ENCODE measurements at places on chromosomes 2 and 18.

GRCh38 chr2:232488097-232488711 is 570 bp upstream of the ECEL1 start:
- DNase-seq = no peak

- DNase-seq = no peak
Measured at GRCh38 chr2:164896226-164896625, 54.6 kb upstream of the COBLL1 start.

DNA sequence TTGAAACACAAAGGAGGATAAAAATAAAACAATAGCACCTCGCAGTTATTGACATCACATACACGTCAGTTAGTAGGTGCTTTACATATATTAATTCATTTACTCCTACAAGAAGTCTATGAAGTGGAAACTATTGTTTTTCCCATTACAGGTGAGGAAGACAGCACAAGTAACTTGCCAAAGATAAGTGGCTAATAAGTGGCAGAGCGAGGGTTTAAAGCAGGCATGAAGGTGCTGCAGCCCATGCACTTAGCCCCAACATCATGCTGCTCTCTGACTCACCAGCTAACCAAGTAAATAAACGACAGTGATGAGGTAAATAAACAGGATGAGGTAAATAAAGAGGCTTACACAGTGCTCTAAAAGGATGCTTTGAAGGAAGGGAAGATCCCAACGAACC is 498.6 kb upstream of the ZEB2 start:
- DNase-seq = no peak

- DNase-seq = no peak
Measured at GRCh38 chr2:176297737-176298136, 28.5 kb downstream of the MTX2 start.

DNA sequence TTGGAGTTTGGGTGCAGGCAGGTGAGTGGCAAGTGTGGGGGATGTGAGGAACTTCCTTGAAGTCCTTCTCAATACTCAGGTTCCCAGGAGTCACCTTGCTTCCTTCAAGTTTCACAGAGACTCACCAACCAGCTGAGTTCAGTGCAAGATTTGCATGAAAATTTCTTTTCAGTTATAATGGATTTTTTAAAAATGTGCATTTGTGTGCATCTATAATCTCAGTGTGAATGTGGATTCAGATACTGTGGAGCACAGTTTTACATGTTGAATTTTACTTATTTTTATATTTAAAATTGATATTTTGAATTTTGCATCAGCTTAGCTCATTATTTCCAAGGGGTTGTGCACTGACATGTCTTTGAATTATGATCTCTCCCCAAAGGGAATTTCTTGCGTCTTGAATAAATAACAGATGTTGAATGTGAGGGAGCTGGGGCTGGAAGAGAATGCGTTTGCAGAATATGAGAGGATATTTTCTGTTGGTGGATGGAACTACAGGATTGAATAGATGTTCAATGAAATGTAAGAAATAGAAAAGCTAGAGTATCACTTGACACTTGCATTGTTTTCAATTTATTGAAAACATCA is 184.3 kb downstream of the RPRM start:
- no peak for DNase-seq

DNA sequence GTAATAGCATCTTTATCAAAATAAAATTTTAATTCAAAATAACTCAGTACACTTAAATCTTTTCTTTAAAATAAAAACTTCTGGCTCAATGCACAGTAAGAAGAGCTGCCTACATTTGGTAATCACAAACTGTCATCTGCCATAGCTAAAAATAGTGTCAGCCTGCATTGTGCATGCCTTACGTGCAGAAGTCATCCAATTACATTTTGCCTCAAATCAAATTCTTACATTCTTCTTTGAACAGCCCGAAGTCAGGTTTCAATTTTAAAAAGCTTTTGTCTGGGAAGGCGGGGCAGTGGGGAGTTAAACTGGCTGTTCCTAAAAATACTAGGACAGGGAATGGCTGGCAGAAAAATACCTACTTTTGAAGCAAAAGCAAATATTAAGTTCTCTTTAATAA is 51.1 kb downstream of the RTN4 start:
- no peak for DNase-seq

DNA sequence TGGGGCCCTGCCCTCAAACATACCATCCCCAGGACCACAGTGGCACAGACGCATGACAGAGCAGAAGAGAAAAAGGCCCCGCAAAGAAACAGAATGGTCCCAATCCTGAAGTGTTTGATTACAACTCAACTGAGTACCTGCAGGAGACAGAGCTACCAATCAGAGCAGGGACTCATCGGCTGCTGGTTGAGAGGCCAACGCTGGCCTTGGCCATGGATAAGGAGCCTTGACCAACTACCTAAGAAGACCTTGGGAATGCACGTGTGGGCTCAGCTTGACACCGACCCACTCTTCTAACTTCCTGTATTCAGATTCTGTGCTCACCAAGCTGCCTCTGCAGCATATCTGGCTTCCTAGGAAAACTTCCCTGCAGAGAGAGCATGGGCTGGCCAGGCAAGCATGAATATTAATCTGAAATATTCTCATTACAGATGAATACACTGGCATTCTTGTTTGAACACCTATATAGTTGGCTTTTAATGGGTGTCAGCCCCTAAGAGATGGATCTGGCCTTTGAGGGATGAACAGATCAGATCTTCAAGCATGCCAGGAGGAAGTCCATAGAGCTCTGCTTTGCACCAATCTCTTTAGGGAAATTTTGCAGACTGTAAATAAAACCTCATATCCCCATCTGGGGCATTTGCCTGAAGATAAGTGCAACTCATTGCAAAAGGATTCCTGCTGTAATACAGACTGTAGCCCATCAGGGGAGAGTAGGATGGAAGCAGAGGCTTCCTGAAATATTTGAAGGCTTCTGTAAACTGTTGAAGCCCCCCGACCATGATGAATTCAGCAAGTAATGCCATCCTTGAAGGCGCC is 135.4 kb downstream of the BCL2 start:
- DNase-seq = no peak

- DNase-seq = no peak
Measured at GRCh38 chr2:125707611-125708010, 948.3 kb upstream of the GYPC start.

DNA sequence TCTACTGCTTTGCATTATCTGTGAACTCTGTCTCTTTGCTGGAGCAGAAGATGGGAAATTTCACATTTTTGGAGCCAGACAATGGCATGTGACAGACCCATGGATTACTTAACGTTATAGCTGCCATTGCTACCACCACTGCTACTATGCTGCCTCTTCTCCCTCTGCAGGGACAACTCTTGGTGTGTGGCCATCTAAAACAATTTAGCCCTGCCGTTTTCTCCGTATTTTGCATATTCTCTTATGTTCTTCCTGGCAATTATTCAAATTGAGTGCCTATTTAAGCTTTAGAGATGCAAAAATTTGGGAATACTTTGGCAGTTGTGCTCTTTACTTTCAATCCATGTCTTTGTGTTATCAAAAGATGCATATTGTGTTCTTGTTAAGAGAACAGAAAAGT is 386.8 kb downstream of the XIRP2 start:
- no peak for DNase-seq

DNA sequence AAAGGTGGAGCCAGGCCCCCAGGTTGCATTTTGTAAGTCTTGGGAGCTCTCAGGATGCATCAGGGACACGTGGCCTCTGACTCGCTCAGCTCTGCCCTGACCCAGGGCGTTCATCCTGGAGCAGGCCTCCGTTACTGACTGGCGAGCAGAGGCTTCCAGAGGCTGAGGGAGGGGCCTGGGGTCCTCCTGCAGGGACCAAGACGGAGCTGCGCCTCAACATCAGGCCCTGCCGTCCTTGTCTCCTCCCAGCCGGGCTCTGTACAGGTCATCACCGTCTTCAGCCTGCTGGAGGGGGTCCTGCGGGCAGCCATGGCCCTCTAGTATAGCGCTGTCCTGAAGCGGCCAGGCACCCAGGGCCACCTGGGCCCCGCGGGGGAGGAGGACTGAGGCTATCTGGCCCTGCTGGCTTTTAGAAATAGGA is 10.2 kb upstream of the ALPP start:
- DNase-seq = no peak

DNA sequence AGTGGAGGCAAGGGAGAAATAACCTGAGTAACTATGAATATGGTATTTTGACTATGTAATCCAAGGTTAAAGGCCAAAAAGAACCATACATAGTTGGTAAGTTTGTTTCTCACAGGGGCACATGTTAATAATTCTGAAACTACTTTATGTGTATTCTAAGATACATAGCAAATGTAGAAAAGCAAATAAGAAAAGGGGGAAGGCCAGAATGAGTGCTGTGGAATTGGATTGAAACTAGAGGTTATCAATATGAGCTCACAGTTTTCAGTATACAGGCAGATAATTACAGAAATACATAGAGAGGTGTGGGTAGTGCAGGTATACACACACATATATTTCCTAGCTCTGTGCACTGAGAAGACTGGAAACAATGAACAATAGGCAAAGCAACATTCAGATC is 13.7 kb downstream of the INO80C start:
- DNase-seq = no peak

- DNase-seq = no peak
Measured at GRCh38 chr18:23142251-23142929, 7.1 kb downstream of the CABLES1 start.

- no peak for DNase-seq
Measured at GRCh38 chr18:41989508-41989907, 34.5 kb downstream of the PIK3C3 start.

DNA sequence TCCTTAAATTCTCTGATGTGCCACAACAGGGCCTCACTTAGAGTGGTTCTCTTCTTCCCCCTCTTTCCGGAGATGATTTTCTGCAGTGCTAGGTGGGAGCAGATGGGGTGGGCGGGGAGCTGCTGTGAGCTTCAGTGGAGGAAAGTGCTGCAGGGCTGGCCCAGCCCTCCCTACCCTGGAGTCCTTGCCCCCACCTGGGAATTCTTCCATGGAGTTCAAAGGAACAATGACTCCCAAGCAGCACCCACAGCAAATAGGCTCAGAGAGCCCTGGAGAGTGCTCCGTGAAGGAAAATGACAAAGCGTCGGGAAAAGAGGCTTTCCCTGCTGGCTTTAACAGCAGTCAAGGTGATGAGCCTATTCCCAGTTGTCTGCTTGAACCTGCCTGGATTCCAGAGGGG is 28.8 kb downstream of the LOXHD1 start:
- DNase-seq = no peak

DNA sequence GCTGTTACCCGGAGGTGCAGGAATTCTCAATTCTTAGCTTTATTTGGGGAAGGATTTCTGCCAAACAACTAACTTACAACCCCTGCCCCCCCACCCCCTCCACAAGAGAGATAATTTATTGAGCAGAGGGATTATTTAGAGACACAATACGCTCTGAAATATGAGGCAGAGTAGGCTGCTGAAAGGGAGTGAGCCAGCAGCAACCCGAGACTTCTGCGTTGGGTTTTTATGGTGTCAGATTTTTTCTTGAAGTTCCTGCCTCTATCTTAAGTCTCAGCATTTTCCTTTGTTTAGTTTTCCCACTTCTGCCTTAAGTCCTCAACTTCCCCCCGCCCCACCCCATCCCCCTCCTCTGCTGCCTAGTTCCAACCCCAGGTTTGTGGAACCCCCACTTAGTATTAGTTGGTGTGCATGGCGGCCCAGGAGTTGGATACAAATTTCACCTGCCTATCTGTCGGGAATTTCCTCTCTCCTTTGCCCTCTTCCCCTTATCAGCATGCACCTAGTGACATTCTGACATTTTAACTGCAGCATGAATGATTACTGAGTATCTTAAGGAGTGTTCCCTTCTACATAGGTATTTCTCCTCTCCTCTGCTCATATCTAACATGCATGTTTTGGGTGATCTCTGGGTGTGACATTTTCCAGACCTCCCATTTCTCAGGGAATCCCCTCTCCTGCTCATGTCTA is 1635.9 kb upstream of the LRRTM1 start:
- no peak for DNase-seq

GRCh38 chr2:1818811-1819210 is 74.5 kb upstream of the PXDN start:
- DNase-seq = no peak

DNA sequence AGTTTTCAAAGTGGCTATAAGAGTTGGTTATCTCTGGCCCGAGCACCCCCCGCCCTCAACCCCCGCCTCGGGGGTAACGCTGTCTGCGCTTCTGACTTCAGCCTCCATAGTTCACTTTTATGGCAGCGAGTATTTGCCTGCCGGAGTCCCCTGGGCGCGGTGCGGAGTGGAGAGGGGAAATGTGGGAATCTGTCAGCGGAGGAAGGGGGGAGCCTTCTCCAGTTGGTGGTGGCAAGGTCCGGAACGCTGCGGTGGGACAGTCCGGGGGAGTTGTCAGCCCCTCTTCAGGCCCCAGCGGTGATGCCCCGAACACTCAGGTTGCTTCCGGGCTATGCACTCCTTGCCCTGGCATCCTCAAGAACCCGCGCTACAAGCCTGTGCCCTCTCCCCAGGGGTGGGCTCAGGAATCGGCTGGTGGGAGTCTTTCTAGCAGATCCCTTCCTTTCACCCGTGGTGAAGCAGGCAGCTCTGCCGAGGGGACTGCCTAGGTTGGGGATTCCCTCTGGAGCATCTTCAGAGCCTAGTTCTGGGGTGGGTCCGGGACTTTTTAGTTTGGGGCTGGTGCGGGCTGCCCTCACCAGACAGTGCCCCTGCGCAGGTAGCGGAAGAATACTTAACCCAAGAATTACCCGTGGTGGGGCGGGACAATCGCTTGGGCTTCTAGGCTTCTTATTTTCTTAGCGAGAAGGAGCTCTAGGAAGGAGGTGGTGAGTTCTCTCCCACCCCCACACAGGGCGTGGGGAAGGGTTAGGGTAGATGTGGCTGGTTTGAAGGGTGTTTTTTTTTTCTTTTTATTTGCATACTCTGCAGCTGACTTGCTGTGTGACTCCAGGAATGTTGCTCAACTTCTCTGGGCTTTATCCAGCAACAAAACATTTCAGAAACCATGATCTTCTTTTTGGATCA is 1.6 kb downstream of the ATOH8 start:
- no peak for DNase-seq

- no peak for DNase-seq
Measured at GRCh38 chr18:30652387-30652786, 390.2 kb downstream of the DSC3 start.

DNA sequence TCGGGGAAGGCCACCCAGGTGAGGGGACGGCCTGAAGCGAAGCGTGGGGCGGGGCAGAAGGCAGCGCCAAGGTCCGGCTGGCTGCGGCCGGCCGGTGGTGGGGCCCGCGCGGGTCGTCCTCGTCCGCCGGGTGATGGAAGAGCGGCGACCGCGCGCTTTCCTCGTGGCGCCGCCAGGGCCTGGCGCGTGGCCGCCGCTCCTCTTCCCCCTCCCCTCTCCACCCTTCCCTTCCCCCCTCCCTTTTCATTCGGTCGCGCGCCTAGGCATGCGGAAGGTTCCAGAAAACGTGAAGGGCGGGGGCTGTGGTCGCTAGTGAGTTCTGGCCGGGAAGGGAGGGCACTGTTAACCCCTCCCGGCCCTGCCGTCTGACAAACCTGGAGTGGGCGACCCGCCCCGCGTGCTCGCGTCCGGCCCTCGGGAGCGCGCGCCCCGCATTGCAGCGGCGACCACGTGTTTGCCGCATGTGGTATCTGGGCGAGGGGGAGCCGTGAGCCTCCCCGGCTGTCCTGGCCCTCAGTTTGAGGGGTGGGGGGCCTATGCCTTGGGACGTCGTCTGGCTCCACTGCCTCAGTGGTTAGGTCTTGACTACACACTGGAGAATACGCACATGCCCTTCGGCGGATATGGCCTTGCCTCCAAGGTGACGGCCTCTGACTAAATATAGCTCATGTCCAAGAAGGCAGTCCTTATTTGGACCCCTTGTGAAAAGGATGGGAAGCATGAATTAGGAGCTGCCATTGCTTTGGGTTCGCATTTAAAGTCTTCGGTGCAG is 579 bp downstream of the MAT2A start:
- peak; percentile 74 for DNase-seq
